ENCODE measurements at places on chromosomes 13 and 19.

- DNase-seq: peak; percentile 23
Measured at GRCh38 chr19:40646743-40647254, 43.7 kb downstream of the NUMBL start.

GRCh38 chr19:54162241-54162805 lies 2.8 kb upstream of the LENG1 start:
- DNase-seq: no peak

- DNase-seq: no peak
Measured at GRCh38 chr19:50797781-50798658, 7.8 kb downstream of the ACP4 start.

GRCh38 chr13:113448885-113449692 lies 4.2 kb downstream of the ADPRHL1 start:
- DNase-seq: no peak

DNA sequence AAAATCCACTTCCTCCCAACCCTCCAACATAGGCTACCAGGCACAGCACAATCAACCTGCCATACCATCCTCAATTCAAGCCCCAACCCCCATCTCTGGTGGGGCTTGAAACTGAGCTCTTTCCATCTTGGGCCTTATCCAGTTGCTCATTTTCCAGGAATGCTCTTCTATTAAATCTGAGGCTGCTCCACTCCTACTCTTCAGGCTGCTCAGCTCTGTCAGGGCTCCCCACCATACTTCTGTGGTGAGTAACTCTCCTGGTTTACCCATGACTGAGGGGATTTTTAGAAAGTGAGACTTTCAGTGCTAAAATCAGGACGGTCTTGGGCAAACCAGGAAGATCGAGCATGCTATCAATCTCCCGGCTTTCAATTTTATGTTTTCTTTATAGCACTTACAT lies 512.8 kb downstream of the LMO7 start:
- DNase-seq: peak; percentile 9

- DNase-seq: no peak
Measured at GRCh38 chr13:32432856-32433255, 4.9 kb upstream of the N4BP2L1 start.

DNA sequence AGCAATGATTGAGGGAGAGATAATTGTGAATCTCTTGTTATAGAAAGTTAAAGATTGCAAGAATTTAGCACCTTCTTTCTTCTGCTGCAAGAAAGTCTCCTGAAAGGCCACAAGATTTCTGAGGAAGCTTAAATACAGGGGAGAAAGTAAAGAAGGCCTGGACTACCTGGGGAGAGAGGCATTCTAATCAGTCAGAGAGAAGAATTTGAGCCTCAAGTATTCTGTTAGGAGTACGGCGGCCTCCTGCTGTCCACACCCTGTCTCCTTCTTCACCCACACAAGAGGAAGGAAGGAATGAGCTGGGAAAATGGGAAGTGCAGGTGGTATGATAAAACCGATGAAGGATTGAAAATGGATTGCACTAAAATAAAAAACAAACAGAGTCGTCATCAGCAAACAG lies 474.7 kb downstream of the DIAPH3 start:
- no peak for DNase-seq

DNA sequence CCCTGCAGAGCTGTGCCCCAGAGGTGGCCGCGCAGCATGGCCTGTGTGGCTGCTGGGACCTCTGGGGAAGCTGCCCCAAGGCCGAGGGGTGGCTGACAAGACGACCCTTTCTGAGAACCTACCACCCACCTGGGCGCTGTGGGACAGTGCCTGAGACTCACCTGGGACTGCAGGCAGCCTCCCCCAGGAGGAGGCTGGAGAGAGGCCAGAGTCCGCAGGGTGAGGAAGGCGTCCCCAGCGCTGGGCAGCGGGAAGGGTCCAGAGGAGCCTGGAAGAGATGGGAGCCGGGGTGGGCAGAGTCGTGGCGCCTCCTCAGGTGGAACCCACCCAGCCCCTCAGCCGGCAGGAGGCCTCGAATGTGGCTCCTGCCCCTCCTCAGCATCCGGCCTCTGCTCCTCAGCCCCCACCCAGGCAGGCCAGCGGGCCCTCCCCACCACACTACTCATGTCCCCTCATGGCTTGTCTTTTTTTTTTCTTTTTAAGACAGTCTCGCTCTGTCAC lies 25.3 kb downstream of the CILP2 start:
- DNase-seq: no peak

DNA sequence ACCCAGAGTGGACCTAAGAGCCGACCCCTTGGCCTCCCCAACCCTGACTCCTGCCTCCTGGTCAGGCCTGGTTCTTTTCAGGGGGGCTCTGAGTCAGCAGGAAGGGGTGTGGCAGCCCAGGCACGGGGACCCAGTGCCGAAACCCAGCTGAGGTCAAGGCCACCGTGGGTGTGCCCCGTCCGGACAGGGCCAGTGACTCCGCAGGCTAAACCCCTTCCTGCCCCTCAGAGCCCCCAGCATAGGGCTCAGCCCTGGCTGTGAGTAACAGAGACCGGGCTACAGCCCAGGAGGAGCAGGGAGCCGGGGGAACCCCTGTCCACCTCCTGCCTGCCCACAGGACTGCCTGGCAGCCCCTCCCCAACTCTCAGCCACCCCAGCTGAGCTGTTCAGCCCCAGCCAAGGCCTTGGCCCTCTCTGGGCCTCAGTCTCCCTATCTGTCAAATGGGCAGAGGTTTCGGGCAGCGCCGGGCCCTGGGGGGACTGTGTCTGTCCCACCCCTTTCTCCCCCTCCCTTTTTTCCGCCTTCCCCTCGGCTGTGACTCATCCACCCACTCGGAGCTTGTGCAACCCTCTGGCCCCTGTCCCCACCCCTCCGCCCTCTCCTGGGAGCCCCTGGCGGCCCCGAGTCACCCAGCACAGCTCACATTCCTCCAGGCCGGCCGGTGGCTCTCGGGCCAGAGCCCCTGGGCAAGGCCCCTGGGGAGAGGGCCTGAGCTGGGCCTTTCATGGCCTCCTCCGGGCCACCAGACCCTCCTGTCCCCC lies 8.6 kb downstream of the ZBTB7A start:
- peak; percentile 52 for DNase-seq
